ENCODE measurements at places on chromosomes 6 and 20.

GRCh38 chr6:109349419-109349987, 32.8 kb downstream of the CD164 start:
- DNase-seq: peak; percentile 81

DNA sequence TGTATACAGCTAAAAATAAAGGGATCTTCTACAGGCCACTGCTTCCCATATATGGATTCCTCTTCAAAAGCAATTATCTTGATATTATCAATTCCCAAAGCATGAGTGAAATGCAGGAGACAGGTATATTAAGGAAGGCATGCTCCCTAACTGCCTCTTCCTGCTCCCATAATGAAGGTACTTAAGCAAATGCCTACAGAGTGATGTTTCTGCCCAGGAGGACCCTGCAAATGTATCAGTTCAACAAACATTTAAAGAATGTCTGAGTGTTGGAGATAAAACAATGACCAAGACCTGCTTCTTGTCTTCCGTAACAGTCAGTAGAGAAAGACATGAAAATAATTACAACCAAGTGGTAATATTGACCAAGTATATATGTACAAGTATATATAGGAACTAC, 4.2 kb downstream of the UBE2J1 start:
- no peak for DNase-seq

DNA sequence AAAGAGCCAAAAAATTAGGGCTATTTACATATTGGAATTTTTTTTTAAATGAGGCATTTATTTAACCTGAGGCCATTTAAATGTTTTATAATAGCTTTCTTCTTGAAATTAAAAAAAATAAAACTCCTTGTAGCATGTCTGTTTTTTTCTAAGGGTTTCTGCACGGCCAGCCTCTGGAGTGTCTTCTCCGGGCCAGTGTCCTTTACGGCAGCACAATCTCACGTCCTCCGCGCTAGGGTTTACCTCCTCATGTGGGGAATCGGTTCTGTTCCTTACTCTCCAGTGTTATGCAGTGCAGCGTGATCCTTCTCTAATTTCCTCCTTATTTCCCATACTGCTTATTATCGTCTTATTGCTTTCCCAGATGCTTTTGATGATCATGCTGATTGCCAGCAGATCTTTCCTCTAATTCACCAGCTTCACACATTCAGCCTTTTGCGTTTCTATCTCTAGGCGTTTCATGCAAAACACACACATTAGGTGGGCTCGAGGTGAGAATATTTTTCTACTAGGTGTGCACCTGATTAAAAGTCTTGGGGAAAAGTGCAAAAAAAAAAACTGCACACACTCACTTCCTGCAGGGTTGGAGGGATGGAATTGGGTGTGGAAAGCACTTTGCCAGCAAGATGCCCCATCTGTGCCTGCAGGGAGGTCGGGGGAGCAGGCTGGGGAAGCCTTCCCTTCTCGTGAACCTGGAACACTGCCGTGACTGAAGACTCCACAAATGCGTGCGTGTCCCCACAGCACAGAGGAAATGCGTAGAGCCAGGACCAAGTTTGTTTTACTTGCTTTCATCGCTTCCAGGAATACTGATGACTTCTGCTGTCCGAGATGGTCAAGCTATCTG, 56.1 kb downstream of the PSMG4 start:
- DNase-seq: no peak

GRCh38 chr6:112253841-112254816, at the start of gene LAMA4:
Gene LAMA4, minus strand, starts transcription at chr6:112254567. Its CDS starts 417 bp downstream, at chr6:112254150.
- DNase-seq: peak; percentile 79

DNA sequence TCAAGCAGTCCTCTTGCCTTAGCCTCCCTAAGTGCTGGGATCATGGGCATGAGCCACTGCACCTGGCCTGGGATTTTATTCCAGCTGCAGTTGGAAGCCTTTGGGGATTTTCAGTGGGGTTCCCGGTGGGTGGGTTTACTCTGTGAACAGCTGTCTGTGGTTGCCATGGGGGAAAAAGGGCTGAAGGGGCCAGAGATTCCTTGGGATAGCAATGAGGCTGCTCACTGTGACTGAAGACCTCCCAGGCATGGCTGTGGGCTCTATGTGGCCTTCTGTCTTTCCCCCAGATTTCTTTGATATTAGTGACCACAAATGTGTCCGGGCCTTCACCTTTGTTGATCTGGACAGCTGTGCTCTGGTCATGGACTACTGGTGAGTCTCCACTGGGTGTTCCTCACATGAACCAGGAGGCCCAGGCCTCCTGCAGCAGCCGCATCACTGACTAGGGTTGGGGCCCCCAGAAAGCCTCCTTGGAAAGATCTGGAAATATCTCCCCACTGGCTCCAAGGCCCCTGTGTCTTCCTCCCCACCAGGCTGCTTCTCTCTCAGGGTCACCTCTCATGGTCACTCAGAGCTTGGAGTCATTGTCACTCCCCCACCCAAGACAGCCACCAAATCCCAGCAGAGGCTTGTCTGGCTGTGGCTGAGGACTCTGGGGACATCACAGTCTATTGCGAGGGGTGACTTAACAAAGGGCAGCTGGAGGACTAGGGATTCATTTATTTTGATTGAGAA, 33.4 kb downstream of the EFCAB8 start:
- DNase-seq: no peak

GRCh38 chr20:24970754-24971153, 21.7 kb downstream of the CST7 start:
- DNase-seq: no peak

- no peak for DNase-seq
These were observed 26.7 kb upstream of the IRF4 start for GRCh38 chr6:364609-365540.

GRCh38 chr6:34172961-34173775, 27.3 kb upstream of the GRM4 start:
- DNase-seq: no peak

DNA sequence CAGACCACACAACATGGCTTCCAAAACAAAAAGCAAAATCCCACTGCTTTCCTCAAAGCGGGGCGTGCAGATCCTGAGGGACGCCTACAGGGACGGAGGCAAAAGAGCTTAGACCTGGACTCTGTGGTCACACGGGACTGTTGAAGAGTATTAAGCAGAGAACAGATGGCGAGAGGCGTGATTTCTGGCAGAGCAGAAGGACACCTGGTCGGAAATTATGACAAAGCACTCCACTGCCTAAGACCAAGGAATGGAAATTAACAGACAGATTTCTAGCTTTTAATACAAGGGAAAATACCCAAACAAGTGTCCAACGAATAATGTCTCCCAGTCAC, 15.4 kb downstream of the CST7 start:
- no peak for DNase-seq

DNA sequence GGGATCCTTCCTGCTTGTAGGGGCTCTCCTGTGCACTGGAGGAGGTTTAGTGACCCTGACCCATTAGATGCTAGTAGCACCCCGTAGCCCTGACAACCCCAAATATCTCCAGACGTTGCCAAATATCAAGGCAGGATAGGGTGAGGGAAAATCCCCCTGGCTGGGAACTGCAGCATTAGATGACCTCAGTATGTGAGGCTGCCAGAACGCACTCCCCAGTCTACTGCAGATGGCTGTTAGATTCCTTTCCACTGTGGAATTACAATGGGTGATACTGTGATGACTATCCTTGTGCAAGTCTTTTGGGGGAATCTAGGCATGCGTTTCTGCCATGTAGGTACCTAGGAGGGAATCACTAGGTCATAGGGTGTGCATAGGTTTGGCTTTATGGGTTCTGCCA, 226.3 kb upstream of the KCNG1 start:
- peak; percentile 8 for DNase-seq

- no peak for DNase-seq
These were observed 20.9 kb upstream of the KLHL31 start for GRCh38 chr6:53686355-53686940.

GRCh38 chr20:44997171-44997570, 30.9 kb downstream of the STK4 start:
- DNase-seq: no peak

DNA sequence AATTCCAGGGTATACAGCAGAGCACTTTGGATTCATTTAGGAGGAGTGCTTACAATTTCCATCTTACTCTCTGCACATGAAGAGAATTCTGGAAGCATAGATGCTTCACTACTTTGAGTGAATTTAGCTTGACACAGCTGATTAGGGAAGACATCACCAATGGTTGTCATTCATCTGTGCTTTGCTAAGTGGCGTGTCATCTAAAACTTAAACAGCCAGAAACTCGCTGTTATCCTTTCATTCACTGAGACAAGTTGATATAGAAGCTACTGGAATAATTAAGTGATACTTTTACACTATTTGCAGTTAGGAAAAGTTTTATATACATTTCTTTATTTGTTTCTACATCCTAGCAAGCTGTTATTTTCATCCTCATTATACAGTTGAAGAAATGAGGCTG, 635.3 kb upstream of the FLRT3 start:
- no peak for DNase-seq

GRCh38 chr6:166760288-166760687, 133.2 kb upstream of the RPS6KA2 start:
- no peak for DNase-seq

GRCh38 chr20:61659246-61659993, 406.3 kb downstream of the TAF4 start:
- no peak for DNase-seq

DNA sequence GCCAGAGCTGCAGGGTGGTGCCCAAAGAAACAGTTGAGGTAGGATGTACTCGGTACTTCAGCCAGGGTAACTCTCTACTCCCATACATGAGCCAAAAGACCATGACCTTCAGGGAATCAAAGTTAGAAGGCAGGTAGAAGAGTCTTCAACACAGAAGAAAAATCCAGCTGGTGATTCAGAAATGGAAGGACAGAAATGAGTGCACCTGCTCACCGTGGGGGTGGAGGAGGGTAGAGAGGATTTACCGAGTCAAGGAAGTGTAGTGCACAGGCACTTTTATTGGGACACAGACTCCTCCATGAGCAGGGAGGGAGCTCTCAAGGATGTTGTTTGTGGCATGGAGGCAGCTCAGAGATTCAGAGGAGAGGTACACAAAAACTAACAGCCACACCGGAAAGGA, 330.3 kb upstream of the PRDM1 start:
- DNase-seq: no peak

GRCh38 chr6:55931101-55931500, 55.7 kb upstream of the BMP5 start:
- no peak for DNase-seq

DNA sequence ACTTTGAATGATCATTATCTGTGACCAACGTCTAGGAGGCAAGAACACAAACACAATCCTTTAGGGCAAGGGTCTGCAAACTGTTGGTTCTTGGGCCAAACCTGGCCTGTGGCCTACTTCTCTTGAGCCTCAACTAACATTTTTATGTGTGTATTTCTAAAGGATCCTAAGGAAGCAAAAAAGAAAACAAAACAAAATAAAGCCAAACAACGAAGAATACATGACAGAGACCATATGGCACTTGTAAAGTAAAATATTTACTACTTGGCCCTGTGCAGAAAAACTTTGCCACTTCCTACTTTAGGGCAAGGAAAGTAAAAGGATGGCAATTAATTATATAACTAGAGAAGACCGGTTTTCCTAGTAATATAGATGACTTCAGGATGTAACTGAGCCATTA, 1056.2 kb downstream of the EPHA7 start:
- no peak for DNase-seq

DNA sequence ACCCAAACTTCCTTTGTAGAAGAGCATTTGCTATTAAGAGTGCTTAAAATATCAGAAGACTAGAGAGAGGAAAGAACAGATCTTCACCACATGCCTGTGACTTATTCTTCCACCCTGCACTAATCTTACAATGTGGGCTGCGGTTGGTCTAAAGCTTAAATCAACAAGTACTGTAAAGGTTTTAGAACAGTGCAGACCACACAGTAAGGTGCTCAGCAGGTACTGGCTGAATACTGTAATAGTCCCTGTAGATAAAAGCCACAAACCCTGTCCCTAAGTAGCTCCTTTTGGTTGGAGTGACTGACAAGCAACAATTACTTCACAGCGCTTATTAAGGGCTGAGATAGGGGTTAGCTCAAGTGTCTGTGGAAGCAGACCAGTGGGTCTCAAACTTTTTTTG, 972 bp upstream of the PHF3 start:
- DNase-seq: no peak

GRCh38 chr6:108027056-108027455, 47.5 kb downstream of the OSTM1 start:
- DNase-seq: peak; percentile 12

- no peak for DNase-seq
These were observed 1131.3 kb upstream of the MAP3K7 start for GRCh38 chr6:91718198-91718597.

GRCh38 chr20:59069026-59069425, 26.4 kb upstream of the PRELID3B start:
- DNase-seq: no peak

DNA sequence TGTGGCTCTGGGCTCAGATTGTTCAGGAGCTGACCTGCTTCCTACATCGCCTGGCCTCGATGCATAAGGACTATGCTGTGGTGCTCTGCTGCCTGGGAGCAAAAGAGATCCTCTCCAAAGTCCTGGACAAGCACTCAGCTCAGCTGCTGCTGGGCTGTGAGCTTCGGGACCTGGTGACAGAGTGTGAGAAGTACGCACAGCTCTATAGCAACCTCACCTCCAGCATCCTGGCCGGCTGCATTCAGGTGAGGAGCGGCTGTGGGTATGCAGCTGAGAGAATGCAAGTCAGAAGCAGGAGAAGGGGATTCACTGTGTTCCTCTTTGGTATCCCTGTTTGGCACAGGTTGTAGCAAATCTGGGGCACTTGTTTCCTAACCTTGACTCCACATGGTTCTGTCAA, 17.9 kb downstream of the CUL9 start:
- DNase-seq: no peak

DNA sequence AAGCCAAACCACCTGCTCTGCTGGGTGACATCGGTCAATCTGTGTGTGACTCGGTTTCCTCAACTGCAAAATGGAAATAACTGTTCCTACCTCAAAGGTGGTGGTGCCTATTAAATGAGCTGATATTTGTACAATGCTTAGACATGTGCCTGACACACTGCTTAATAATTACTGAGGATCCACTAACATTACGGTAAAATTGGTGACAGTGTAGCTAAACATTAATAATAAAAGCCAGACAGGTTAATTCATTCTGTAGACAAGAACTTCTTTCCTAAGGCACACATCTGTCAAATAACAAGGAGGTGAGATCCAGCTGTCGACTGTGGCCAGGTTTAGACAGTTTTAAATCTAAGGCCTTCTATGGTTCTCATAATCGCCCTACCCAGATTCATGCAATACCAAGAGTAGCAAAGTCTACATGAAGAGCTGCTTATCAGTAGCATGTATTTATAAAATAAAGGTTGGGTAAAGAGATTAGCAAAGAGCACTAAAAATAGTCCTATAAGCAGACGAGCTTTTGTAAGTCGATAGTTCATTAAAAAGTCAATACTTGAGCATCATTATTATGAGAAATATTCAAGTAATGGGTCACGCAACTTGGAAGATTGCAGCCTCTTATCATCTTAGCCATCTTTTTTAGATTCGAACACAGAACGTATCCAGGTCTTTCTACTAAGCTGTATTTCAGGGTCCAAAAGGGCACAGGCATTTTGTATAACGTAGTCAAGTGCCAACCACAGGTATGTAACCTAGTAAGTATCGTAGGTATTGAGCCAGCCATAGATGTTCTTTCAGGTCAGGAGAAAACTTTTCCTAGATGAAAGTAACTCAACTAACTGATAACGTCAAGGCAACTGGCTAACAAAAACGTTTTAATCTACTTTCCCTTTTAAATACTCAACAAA, 3.2 kb downstream of the CNKSR3 start:
- no peak for DNase-seq

Data from AG10803 (cell line).